Activated naive CD8-positive, alpha-beta T cell treated with anti-CD3 and anti-CD28 coated beads, Interleukin-2, amount 10 ng/mL, durations not matched to agents 7 days and 5 days (primary cell): ENCODE measurements at places on chromosomes 12 and 14. TPM values are rescaled to one million over a fixed set of nuclear protein-coding genes. Genes with fewer than 3 reads are reported as not detected.
A peak's percentile ranks its signal among the peaks of the same experiment; 100 is the strongest.

DNA sequence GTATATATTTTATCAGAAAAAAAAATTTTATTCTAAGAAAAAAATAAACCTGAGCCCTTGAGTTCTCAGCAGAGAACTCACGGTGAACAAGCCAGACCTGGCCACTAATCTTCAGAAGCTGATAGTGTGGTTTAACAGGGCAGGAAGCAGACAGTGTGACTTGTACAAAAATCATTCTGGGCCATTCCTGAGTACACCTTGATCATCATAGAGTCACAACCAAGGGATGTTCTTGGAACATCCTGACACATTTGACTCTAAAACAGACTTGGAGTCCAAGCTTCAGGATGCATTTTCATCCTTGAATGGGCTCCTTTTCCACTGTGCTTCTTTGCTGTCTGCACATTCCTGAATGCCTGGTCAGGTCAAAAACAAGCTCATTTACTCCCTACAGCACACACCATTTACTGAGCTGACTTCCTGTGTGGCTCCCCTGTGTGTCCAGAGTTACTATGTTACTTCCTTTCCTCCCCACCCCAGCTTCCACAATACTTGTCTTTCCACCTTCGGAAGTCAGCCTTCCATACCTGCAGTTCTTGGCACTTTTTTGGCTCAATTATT, 112.0 kb downstream of the ANO6 start:
- DNase-seq = no peak

GRCh38 chr12:25811656-25812126, 146.8 kb upstream of the RASSF8 start:
- no peak for DNase-seq

DNA sequence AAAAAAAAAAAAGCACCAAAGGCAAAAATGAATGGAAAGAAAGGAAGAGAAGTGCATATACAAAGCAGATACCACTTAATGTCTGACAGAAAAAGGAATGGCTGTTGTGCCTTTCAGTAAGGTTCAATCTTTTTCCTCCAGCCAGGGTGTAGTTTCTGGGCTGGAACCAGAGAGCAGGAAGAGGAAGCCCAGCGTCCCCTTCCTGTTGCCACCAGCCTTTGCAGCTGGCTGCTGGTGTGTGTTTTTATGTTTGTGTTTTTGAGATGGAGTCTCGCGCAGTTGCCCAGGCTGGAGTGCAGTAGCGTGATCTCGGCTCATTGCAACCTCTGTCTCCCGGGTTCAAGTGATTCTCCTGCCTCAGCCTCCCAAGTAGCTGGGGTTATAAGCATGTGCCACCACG, 64.6 kb upstream of the LTA4H start:
- peak; percentile 34 for DNase-seq

- no peak for DNase-seq
These were observed 11.0 kb upstream of the SRP54 start for GRCh38 chr14:34971801-34972200.

- no peak for DNase-seq
These were observed 2.1 kb upstream of the SLC11A2 start for GRCh38 chr12:51028126-51028812.

DNA sequence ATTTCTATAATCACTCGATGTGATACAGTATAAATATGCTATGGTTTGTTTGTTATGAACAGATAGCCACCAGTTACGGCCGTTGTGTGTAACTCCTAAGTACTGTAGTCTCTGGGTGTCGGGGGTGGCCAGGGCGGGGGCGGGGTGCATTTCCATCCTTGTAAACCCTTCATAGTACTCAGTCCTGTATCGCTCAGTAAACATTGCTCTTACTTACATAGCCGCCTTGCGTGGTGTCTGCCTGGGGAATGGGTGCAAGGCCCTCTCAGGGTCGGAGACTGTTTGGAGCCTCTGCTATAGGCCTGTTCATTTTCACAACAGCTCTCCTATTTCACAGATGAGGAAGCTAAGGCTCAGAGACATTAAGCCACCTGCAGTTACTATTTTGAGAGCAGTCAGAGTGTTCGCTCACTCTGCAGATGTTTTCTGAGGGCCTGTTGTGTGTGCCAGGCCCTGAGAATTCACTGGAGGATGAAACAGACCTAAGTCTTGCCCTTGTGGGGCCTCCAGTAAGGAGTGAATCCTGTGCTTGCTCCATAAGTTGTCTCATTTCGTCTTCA, 42.5 kb downstream of the JDP2 start:
- DNase-seq = no peak

DNA sequence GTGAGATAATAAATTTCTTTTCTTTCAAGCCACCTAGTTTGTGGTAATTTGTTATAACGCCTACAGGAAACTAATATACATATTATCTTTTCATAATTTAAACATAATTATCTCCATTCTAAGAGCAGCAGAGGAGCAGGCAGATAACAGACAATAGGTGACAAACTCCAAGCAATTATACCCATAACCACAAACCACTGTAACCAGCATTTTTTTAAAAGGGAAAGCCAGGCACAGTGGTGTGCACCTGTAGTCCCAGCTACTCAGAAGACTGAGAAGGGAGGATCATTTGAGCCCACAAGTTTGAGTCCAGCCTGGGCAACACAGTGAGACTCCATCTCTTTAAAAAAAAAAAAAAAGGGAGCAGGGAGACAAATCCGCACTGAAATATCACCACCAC, 54.9 kb downstream of the ATF7 start:
- no peak for DNase-seq

DNA sequence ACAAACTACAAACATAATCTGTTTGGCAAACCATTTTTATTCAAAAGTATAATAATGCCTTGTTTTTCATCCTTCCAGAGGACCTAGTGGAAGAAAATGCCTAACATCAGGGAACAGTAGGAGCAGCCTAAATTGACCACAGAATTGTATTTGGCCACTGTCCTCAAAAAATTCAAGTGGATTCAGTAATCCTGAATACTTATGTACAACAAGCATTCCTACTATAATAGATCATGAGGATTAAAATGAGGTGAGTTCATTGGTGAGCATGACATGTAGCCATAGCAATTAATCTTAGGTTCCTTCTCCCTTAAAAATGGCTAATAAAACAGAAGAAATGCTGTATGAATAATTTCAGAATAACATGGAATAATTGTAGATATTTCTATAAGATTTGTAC, 209.3 kb downstream of the DAD1 start:
- DNase-seq = no peak

- DNase-seq = no peak
These were observed 88.0 kb upstream of the TMEM132C start for GRCh38 chr12:128178966-128179365.

DNA sequence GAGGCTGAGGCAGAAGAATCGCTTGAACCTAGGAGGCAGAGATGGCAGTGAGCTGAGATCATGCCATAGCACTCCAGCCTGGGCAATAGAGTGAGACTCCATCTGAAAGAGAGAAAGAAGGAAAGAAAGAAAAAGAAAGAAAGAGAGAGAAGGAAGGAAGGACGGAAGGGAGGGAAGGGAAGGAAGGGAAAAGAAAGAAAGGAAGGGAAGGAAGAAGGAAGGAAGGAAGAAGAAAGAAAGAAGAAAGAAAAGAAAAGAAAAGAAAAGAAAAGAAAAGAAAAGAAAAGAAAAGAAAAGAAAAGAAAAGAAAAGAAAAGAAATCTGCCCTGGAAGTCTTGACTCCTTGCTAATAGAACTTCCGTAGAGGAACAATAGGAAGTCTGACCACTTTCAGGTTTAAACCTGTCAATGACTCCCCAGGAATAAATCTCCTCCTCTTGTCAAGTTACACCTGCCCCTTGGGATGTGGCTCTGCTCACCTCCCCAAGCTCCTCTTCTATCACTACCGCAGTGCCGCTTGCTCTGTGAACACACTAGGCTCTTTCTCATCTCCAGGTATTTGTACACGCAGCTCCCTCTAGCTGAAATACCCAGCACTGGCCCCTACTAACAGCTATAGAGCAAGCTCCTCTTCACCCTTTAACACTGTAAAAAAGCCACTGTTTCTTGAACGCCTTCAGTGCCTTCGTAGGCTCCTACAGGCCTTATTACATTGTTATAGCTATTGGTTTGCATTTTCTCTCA, 773.1 kb upstream of the TBX3 start:
- DNase-seq = no peak

DNA sequence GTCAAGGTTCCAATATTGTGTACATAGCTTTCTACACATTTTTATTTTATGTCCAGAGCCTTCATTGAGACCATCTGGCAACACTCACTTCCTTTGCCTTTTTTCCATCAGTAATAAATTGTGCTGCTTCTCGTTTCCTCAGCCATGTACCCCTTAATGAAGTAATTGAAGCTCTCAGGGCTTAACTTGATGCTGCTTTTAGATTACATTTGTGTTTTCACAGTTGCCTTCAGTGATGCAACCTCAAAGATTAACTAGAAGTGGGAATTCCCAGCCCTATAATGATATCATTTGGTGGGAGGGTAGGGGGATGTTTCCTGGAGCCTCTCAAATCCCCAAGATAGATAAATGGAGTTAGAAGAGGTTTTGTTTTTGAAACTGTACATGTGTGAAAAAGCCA, 80.2 kb upstream of the KRR1 start:
- no peak for DNase-seq

GRCh38 chr14:95360828-95361227, 41.1 kb upstream of the CLMN start:
- DNase-seq = no peak

- DNase-seq = no peak
These were observed 359.5 kb downstream of the CACNA1C start for GRCh38 chr12:2412305-2412643.

GRCh38 chr12:79557690-79558315, 133.0 kb downstream of the PAWR start:
- DNase-seq = no peak

GRCh38 chr12:42145197-42145549, 499 bp upstream of the GXYLT1 start:
- DNase-seq = no peak

DNA sequence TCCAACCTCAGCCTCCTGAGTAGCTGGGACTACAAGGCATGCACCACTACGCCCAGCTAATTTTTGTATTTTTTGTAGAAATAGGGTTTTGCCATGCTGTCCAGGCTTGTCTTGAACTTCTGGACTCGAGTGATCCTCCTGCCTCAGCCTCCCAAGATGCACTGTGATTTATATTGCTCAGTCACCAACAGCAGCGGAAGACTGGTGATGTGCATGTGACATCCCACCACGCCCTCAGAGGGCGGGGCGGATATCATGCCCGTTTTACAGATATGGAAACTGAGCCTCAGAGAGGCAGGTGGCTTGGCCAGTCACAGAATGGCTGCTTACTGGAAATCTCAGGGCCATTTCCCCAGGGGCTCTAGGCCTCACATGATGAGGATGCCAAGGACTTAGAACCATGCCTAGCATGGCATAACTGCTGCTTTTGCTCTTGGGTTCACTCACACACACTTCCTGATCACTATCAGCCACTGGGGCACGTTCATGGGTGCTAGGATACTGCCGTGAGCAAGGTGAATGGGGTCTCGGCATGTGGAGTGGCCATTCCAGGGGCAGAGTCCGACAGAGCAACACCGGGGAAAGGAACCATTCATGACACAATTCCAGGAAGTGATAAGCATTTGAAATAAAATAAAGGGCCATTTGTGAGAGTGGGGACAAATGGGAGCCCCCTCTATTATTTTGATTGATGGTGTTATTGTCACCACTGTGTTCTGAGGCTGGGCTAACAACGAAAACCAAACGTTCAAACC, 31.9 kb downstream of the RBM19 start:
- DNase-seq = no peak

DNA sequence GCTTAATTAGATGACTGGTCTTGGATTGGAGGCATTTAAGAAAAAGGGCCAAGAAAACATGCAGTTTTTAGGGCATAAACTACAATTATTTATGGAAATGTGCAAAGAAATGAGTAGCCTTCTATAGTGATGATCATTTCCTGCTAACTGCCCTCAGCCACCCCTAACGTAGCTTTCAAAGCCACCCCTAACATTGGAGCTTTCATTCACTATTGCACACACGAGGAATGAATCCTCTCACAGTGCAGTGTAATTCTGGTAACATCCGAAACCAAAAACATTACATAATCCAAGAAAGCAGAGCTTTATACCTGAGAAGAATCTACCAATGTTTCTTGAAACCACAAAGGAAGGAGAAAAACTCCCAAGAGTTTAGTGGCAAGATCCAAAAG, 1003.6 kb downstream of the TMEM121 start:
- DNase-seq = no peak

DNA sequence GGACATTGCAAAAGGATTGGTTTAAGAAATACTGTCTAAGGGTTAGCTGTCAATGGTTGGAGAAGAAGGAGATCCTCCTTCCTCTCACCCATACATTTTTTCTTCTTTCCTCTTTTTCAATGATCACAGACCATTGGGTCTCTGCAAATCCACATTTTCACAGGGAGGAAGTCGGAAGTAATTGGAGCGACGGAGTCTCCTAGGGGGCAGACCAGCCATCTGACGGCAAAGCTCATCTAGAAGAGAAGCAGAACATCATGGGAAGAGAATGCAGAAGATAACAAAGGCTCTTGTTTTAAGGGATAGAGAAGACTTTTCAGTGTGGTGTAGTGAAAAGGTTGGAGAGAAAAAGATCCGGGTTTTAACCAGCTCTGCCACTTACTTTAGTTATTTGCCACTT, 14.7 kb downstream of the MFAP5 start:
- DNase-seq = no peak

GRCh38 chr12:108043286-108043685, 85.8 kb upstream of the WSCD2 start:
- no peak for DNase-seq

GRCh38 chr12:46657453-46658411, 168.1 kb downstream of the SLC38A4 start:
- no peak for DNase-seq

GRCh38 chr14:70856851-70857495, 47.7 kb upstream of the MAP3K9 start:
- DNase-seq = no peak

DNA sequence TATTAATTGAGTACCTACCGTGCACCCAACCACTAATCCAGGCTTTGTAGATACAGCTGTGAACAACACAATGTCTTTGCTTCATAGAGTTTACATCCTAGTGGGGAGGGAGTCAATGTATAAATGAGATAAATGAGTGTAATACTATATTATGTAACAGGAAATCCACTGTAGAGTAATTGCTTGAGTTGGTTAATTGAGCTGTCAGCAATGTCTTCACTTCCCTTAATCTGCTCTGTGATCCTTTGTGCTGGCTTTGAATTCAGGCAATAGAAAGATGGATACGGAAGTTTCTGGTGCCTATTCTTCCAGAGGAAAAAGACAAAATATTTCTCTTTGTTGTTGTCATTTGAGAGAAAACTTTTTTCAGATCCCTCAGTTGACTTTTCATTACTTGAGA, 104.0 kb upstream of the SLC16A7 start:
- DNase-seq = no peak

- no peak for DNase-seq
These were observed 51.3 kb downstream of the KLRG1 start for GRCh38 chr12:9040484-9041186.

Gene WDHD1
- total RNA-seq = 35.1 TPM

Gene PTPRQ
- not detected for total RNA-seq

Gene C1RL
- 36.0 TPM for total RNA-seq

Gene MYH6
- total RNA-seq = not detected

Gene IL23A
- total RNA-seq = 10.2 TPM

Gene ADCY4
- 6.3 TPM for total RNA-seq

Gene TAS2R20
- 1.2 TPM for total RNA-seq

Gene LMNTD1
- not detected for total RNA-seq
